ENCODE measurements at places on chromosomes 4 and X.

GRCh38 chr4:167234316-167234881, at the start of gene SPOCK3:
TSS of gene SPOCK3 (minus strand) at chr4:167234494.
- peak; percentile 26 for DNase-seq

DNA sequence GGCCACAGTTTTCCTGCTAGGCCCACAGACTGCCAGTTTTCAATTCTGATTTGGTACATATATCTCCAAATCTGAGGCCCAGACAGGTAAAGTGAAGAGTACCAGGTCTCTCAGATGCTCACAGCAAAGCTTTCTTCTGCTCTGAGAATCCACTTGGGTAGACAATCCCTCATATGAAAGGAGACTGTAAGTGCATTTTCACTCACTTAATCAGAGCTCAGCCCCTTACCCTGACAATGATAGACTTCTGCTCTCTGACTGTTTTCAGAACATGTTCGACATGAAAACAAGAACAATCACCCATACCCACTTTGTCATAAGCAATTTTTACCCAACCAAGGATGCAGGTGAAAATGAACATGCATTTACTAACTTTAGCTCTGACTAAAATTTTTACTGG, 7.1 kb downstream of the GPRIN3 start:
- DNase-seq: no peak

- DNase-seq: no peak
Measured at GRCh38 chr4:140052050-140052449, 101.9 kb downstream of the MAML3 start.

DNA sequence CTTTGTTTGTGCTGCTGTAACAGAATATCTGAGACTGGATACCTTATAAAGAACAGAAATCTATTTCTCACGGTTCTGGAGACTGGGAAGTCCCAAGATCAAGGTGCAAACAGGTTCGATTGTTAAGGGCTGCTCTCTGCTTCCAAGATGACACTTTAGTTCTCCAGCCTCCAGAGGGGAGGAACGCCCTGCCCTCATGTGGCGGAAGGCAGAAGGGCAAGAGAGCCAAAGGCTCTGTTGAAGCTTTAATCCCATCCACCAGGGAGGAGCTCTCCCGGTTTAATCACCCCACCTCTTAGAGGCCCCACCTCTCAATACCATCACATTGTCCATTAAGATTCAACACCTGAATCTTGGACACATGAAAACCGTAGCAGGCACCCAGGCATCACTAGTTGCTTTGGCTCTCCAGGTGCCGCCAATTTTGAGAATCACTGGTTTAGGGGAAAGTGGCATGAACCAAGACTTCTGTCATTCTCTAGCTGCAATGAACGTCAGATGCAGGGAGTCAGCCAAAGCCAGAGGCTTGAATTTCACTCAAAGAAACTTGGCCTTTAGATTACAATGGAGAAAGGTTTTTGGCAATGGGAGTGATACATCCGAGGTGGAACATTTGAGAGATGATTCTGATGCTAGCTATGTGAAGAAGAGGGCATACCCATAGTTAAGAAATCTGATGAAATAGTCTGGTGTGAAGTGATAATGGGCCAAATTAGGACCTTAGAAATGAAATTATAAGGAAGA, 15.7 kb downstream of the FHL1 start:
- no peak for DNase-seq

DNA sequence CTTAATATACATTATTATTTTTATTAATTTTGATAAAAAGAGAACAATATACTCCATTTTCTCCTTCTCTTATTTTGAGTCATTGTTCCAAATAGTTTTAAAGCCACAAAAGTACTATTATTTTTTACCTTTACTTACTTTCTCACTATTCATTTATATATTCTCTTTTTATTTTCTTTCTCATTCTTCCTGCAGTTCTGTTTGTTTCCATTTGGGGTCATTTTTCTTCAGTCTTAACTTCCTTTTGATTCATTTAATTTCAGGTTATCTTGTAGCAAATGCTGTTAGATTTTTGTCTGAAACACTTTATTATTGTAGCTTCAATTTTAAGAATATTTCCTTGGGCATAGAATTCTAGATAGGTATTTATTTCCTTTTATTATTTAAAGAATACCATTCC, 438.6 kb upstream of the EPHA5 start:
- no peak for DNase-seq

- DNase-seq: no peak
Measured at GRCh38 chr4:1309261-1310010, 19.7 kb downstream of the MAEA start.

GRCh38 chr4:105605493-105605892, 53.1 kb downstream of the ARHGEF38 start:
- no peak for DNase-seq

DNA sequence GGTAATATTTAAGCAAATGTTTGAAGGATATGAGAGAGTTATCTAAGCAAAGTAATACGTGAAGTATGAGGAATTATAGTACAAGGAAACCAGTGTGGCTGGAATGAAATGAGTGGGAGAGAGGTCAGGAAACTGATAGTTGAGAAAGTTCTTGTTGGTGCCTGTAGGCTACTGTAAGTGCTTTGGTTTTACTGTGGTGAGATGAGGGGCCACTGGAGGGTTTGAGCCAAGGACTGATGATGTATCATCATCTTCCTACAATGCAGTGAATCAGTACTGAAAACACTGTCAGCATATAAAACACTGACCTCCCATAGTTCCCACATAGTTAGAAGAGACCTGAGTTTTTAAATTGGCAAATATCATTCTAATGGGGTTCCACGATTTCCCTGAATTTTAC, 367.5 kb upstream of the CTSO start:
- DNase-seq: no peak

- no peak for DNase-seq
Measured at GRCh38 chrX:119453202-119453601, 15.0 kb upstream of the SLC25A5 start.

DNA sequence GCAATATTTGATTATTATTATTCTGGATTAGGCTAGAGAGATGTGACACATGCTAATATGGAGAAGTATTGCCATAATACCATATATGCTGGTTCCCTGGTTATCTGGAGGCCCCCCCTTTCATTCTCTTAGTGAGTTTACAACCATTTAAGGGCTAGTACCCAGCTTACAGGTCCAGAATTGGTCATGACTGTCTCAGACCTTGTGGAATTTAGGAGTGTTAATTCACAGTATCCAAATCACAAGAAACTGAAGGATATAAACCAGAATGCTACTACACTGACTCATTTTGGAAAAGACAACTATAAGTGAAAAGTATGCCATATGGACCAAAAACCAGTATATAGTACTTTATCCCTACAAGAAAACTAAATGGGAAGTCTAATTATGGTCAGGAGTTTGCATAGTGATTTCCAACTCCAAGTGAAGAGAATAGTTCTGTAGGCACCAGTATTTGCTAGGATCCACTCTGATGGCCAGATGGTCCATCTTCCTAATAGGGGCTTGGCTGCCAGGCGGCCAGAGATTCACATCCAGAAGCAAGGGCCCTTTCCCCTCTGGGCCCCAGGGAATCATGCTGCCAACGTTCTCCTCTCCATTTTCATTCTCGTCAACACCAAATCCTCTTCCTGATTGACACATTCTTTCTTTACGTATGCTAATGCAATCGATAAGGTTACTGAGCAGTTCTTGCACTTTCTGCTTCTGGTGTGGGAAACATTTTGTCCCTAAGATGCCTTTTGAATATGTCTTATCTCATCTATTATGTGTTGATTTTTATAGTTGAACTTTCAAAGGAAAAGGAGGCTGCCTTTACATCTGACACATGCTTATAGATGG, 123.6 kb downstream of the SHROOM3 start:
- DNase-seq: no peak
